T47D (cell line): ENCODE measurements at places on chromosomes 11 and 22.
A peak's percentile ranks its signal among the peaks of the same experiment; 100 is the strongest.

- DNase-seq: no peak
Observed at GRCh38 chr11:134410766-134411165, 1.3 kb downstream of the B3GAT1 start.

DNA sequence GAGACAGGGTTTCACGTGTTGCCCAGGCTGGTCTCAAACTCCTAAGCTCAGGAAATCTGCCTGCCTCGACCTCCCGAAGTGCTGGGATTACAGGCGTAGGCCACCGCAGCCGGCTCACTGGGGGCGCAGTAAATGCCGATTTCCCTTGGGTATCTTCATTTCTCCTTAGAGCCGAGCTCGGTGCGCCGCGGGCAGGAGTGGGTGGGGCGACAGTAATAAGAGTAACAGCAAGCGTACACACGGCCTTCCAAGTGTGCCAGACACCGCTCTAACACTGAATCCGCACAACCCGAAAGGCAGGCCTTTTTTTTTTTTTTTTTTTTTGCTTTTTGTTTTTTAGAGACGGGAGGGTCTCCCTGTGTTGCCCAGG lies 500 bp upstream of the ADSL start:
- peak; percentile 48 for DNase-seq

DNA sequence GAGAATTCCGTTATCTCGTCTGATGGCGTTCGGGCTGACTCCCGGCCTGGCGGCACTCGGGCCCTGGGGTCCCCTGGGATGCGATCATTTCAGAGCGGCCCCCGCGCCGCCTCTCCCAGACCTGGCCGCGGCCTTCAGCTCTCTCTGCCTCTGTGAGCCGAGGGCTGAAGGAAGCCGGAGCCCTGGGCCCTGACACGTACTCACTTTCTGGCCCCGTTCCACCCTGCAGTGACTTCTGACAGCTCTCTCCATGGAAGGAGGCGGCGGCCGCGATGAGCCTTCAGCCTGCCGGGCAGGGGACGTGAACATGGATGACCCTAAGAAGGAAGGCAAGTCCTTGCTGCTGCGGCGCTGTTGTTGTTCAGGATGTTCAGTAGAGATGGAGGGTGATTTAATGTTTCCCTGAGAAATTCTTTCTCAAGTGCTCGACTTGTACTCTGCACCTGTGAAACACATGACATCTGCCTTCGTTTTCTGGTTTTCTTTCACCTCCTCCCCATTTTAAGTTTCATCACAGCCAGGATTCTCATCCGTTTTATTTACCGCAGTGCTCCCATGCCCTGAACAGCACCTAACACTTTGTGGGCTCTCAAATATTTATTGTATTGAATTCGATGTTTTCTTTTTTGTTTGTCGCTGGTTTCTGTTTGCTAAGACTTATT lies 612 bp downstream of the GTSE1 start:
- DNase-seq: no peak

GRCh38 chr22:49046000-49046545 lies 781.6 kb downstream of the BRD1 start:
- DNase-seq: no peak

- DNase-seq: no peak
Observed at GRCh38 chr22:49935561-49935960, 17.1 kb downstream of the CRELD2 start.

GRCh38 chr11:58867556-58867955 lies 23.1 kb upstream of the GLYATL2 start:
- DNase-seq: no peak

DNA sequence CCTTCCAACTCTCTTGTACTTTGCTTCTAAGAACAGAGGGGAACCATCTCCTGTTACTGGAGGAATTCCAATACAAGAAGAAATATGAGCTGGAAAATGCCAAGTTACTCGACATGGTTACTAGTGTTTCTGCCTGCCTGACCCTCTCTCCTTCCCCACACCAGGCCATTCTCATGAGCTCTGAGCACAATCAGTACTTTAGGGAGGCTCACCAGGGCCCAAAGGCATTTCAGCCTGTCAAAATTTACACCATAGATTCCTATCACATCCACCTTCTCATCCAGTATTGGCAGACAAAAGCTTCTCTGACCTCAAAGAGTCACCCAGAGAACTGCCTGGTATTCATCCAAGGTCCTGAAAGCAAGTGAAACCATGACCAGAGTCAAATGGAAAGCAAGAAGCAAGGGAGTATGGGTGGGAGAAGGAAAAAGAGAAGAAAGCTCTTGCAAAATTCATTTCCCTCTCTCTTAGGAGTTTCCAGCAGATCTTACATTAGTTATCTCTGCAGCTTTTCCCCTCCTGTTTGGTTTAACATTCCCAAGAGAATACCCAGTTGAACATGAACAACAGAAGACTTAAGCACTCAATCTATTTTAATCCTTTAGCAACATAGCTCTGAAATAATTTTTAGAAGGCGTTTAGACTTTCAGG lies 58.7 kb upstream of the NCAM1 start:
- no peak for DNase-seq

DNA sequence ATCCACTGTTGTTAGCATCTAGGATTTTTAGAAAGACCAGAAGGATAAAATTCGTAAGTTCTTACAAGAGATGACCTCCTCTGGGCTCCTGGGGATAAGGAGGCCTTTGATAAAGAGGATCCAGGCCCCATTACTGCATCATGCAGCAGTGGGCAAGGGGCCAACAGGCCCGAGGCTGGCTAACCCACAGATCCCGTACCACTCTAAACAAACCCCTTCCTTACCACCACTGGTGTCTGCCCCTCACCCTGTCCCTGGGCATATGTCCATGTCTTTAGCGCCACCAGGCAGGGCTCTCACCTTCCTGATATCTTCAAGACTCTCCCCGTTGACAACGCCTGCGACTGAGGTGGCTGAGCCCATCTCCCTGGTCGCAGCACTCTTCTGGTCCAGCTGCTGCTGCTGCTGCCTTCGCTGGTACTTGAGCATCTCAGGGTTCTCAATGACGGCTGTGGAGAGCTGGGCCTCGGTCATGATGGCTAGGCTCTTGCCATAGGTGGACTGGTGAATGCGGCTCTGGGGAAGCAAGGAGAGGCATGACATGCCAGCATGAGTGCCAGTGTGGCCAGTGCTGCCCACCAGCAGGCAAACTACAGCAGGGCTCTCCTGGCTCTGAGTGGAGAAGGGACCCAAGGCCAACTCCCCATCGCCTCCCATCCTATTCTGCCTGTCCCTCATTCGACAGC lies 46.2 kb downstream of the HIRA start:
- no peak for DNase-seq

GRCh38 chr11:83122050-83122449 lies 34.9 kb upstream of the PCF11 start:
- no peak for DNase-seq

GRCh38 chr11:130514316-130514715 lies 65.9 kb downstream of the ADAMTS15 start:
- no peak for DNase-seq
